ENCODE measurements at places on chromosomes 4 and X.

- DNase-seq: no peak
These were observed 135.5 kb downstream of the TMEM47 start for GRCh38 chrX:34521563-34521962.

DNA sequence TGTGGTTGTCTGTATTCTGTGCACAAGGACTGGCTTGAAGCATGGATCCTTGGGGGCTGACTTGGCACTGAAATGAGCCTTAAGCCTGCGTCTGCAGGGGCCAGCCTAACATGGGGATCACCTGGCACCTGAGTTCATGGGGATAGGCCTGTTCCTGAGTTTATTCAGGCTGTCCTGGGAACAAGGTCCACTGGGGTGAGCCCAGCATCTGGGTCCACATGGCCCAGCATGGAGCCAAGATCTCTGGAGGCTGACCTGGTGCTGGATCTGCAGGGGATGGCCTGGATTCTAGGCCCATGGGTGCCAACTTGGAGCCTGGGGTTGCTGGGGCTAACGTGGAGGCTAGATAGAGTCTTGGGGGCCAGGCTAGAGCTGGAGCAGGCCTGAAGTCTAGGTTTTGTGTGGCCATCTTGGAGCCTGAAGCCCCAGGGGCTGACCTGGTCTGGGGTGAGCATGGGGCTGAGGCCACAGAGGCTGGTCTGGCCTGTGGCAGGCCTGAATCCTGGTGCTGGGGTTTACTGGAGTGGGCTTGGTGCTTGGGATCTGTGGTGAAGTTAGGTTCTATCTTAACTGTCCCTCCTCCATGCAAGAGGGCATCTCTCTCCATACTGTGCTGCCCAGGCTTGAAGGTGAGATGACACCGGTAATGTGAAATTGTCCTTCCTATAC is 652 bp upstream of the KLKB1 start:
- no peak for DNase-seq

GRCh38 chr4:23991444-23991843 is 101.6 kb upstream of the PPARGC1A start:
- DNase-seq: no peak

DNA sequence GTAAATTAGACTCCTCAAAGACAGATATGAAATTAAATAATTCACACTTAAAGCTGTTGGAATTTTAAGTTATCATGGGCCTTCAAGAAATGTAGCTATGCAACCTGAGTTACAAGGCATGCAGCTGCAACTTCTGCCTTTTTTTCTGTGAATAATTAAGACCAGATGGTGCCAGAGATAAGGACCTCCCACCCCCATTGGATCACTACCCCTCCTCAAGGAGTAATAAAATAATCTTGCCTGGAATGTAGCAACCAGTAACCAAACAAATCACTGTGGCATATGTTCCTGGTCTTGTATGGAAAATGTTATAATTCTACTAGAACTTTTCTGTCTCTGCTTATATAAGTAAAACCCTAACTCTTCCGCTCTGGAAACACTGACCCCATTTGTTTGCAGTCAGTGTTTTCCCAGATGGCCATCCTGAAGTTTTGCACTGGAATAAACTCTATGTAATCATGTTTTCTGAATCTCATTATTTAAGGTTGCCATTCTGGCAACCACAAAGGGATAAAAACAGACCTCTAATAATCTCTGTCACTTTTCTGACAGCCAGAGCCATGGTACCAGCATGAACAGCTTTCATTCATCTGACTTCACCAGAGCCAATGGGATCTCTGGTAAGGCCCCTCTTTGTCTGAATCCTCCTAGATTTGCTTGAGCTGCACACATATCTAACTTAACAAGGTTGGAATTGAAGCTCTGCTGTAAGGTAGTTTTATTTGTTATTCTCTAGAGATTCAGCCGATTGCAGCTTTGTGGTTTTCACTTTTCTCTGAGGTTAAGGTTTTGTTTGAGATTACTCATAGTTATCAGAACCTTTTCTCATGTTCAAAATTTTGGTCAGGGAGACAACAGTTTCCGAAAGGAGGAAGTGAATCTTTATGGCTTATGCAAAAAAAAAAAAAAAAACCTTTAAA is 274.6 kb downstream of the NAF1 start:
- no peak for DNase-seq

DNA sequence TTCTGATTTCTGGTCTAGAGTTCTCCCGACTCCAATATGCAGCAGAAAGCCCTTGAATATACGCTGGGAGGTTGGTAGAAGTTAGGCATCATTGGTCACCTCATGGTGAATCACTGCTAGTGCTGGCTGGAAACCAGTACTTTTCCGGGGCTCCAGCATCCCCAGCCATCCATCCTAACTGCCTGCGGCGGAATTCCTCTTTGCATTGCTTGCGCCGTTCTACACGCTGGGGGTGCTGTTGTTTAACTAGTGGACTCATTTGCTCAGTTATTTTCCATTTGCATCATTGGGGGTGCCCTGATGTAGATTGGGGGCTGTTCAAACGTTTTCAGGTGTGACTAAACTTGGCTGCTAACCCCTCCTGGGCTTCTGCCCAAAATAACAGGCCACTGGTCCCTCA is 23.3 kb upstream of the GPR50 start:
- no peak for DNase-seq

GRCh38 chrX:41490446-41490845 is 43.3 kb downstream of the NYX start:
- no peak for DNase-seq

DNA sequence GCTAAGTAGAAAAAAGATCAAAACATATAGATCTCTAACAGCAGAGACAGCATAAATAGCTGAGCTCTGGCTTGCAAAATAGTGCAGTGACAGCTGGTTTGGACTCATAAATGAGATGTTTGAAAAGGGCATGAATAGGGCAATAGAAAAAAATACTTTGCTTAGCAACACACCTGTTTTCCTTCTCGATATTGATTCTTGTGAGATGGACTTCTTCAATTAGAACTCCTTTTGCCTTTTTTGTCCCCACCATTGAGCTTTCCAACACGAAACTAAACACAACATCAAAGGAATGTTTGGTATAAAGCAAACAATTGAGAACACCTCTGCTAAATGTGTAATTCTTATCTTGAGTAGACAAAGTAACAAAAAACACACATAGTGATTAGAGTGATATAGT is 726.3 kb downstream of the RAPGEF2 start:
- DNase-seq: no peak

DNA sequence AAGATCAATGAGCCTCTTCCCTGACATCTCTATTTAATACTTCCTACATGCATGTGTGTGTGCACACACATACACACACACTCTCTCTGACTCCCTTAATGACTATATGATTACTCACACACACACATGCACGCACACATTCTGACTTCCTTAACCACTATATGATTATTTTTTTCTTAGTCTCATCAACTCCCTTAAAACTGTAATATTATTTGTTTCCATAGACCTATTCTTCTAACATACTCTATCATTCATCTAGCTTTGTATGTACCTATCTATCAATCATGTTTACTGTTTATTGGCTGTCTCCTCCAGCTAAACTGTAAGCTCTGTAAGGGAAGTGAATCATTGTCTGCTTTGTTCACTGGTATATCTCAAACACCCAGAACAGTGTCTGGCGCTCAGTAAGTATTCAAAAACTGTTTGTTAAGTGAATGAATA is 236.6 kb downstream of the RASL11B start:
- no peak for DNase-seq

DNA sequence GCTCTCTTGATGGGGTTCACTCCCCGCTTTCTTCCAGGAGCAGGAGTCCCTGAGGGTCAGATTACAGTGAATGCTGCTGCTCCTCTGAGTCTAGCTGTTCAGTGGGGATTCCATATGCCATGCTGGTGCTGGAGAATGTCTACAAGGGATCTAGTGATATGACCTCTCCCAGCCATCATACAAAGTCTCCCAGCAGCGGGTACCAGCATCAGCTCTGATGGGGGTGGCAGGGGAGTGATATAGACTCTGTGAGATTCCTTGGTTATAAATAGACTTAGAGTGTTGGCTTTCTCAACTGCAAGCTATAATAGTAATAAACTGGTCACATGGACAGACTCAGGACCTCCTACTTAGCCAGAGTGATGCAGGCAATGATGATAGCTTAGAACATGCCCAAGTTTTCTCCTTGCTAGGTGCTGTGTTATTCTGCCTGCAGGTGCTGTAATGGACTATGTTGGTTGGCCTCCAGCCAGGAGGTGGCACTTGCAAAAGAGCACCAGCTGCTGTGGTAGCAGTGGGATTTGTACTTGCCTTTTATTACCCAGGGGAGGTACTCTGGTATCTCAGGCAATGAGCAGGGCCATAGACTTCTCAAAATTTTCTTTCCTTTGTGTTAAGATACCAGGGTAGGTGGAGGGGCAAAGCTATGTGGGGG is 202.9 kb downstream of the CHIC1 start:
- no peak for DNase-seq

DNA sequence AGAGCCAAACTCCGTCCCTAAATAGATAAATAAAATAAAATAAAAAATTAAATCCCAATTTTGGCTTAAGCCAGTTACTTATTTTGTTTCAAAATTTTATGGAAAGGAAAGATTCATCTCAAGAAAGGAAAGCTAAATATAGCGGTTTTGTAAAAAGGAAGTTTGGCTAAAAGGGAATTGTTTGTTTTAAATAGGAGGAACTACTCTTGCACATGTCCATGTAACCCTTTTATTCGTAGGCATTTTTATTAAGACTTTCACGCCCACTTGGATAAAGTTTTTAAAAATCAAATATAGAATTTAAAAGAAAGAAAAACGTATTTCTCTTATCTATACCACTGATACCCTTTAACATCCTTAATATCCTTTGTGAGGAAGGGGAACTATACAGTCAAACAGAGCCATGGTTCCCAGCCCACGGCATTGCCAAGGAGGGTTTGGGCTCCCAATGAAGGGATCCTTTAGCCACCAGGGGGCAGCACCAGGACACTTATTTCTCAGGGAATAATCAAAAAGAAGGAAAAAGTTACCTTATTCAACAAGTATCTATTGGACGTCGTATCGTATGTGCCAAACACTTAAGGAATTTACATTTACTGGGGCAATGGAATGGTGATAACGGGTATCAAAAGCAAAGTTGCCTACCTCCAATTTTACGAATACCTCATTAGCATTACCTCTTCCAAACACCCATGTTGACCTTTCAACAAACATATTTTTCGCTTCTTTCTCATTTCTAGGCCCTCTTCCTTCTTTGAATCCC is 27.7 kb downstream of the CDKN2AIP start:
- DNase-seq: peak; percentile 69

GRCh38 chrX:150268839-150269355 is 94.2 kb upstream of the MAMLD1 start:
- no peak for DNase-seq

GRCh38 chr4:27011401-27011800 is 150.8 kb downstream of the STIM2 start:
- DNase-seq: no peak

GRCh38 chr4:118758293-118758692 is 73.1 kb downstream of the METTL14 start:
- no peak for DNase-seq

DNA sequence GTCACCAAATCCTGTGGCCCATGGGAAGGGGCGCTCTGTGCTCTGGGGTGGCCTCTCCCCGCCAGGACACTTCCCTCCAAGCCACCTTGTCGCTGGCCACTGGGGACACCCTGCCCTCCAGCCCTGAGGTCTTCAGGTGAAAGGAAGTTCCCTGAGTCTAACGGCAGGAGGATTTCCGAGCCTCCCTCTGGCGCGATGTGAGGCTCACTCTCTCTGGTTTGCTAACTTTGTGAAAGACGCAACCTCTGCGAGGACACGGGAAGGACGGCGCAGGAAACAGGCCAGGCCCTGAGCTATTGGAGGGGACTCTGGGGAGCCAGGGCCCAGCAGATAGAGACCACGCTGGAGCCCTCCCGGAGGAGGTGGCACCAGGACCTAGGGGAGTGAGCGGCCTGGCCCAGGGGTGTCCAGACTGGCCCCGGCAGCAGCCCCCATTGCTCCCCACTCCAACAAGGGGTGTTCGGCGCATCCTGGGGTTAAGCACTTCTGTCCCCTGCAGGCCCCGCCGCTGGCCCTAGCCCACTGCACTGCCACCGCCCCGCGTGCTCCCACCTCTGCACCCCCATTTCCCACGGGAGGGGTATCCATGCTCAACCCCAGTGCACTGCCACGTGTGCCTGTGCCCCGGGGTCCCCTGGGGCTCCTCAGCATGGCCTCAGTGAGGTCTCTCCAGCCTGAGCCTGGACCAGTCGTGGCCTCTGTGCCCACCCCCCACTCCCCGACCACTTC is 72.2 kb upstream of the MXD4 start:
- no peak for DNase-seq
